ENCODE measurements at places on chromosomes 2 and 18.

- DNase-seq: peak; percentile 57
- H3K4me1 ChIP-seq: no peaks in the 10 kb centered on the region
- peak within 1 kb of the TSS; percentile 51 for H3K4me3 ChIP-seq
- H3K27ac ChIP-seq: no peak within 1 kb of the TSS
- 0 out of 2 replicates have a peak, but pooled peaks cover 2% of the 10 kb centered on the region for H3K27me3 ChIP-seq
- no peaks in the 10 kb centered on the region for H3K36me3 ChIP-seq
These were observed at the start of gene GALNT13 for GRCh38 chr2:153871231-153872221. GALNT13 (plus strand) TSS chr2:153871922.

DNA sequence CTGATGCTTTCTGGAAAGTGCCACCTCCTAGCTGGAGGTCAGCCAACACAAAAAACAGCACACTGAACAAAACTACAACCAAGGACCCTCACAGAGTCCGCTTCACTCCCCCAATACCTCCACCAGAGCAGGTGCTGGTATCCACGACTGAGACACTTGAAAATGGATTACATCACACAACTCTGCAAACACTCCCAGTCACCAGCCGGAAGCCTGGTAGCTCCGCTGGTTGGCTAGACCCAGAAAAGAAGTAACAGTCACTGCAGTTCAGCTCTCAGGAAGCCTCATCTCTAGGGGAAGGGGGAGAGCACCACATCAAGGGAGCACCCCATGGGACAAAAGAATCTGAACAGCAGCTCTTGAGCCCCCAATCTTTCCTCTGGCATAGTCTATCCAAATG, 175.4 kb downstream of the LCLAT1 start:
- no peak overlapping the region for H3K27ac ChIP-seq
- no peak overlapping the region for H3K4me3 ChIP-seq
- no peak for DNase-seq

GRCh38 chr18:28287146-28287545, 110.2 kb upstream of the CDH2 start:
- no peak overlapping the region for H3K27ac ChIP-seq
- no peaks in the 10 kb centered on the region for H3K36me3 ChIP-seq
- no peaks in the 10 kb centered on the region for H3K4me1 ChIP-seq
- no peaks in the 10 kb centered on the region for H3K27me3 ChIP-seq

GRCh38 chr2:116329280-116329679, 1485.2 kb upstream of the DDX18 start:
- no peak overlapping the region for H3K4me3 ChIP-seq
- DNase-seq: no peak
- H3K27me3 ChIP-seq: no peaks in the 10 kb centered on the region
- no peaks in the 10 kb centered on the region for H3K36me3 ChIP-seq

DNA sequence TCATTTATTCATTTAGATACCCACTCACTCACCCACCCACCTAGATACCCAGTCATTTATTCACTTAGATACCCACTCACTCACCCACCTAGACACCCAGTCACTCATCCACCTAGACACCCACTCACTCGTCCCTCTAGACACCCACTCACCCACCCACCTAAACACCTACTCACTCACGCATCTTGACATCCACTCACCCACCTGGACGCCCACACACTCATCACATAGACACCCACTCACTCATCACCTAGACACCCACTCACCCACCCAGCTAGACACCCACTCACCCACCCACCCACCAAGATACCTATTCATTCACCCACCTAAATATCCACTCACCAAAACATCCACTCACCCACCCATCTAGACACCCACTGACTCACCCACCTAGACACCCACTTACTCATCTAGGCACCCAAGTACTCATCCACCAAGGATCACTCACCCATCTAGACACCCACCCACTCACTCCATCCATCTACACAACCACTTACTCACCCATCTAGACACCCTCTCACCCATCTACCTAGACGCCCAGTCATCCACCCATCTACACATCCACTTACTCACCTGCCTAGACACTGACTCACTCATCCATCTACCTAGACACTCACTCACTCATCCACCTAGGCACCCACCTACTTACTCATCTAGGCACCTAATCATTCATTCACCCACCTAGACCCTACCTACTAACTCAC, 723.7 kb upstream of the RAB6C start:
- H3K36me3 ChIP-seq: no peaks in the 10 kb centered on the region
- H3K4me1 ChIP-seq: no peaks in the 10 kb centered on the region
- H3K27me3 ChIP-seq: no peaks in the 10 kb centered on the region
- DNase-seq: no peak

- no peaks in the 10 kb centered on the region for H3K4me1 ChIP-seq
- no peak for DNase-seq
- H3K4me3 ChIP-seq: no peak overlapping the region
- H3K27ac ChIP-seq: no peak overlapping the region
- no peaks in the 10 kb centered on the region for H3K36me3 ChIP-seq
- no peaks in the 10 kb centered on the region for H3K27me3 ChIP-seq
These were observed 334.8 kb downstream of the CELF4 start for GRCh38 chr18:37230768-37231167.

DNA sequence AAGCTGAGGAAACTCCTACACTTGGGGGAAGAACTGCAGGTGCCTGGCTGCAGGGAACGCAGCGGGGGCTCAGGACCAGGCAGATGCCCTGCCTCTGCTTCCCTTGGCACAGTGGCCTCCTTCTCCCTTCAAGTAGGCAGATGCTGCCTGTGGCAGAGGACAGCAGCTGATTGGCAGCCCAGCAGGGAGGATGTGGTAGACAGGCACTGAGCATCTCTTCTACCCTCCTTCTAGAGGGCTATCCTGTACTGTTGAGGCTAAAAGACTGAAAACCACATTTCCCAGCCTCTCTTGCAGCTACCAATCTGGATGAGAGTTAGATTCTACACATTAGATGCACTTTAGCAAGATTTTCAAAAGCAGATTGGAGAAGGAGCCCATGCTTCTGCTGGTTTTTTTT, 105.7 kb downstream of the MSH2 start:
- no peak overlapping the region for H3K27ac ChIP-seq
- H3K4me3 ChIP-seq: no peak overlapping the region
- no peaks in the 10 kb centered on the region for H3K4me1 ChIP-seq
- DNase-seq: no peak

DNA sequence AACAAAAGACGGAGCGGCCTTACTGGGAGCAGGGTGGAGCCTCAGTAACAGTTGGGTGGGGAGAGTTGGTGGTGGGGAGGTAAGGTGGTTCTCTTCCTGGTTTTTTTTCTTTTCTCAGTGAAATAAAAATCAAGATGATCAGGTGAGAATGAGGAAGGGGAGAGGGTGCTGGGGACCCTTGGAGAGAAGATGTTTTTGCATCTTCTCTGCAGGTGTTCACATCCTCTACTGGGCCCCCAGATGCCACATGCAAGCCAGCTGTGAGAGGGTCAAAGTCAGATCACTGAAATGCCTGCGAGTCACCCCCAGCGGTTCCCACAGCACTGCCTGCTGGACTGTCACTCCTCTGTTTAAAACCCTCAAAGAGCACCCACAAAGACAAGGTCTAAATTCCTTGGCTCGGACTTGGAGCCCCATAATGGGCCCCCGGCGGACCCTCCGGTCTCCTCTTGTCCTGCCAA, 69.8 kb upstream of the FHL2 start:
- DNase-seq: no peak
- no peak overlapping the region for H3K4me3 ChIP-seq
- H3K4me1 ChIP-seq: no peaks in the 10 kb centered on the region
- H3K36me3 ChIP-seq: no peaks in the 10 kb centered on the region
- peaks cover 32% of the 10 kb centered on the region for H3K27me3 ChIP-seq

GRCh38 chr2:177689623-177690022, 297.1 kb downstream of the AGPS start:
- no peaks in the 10 kb centered on the region for H3K36me3 ChIP-seq
- H3K27me3 ChIP-seq: no peaks in the 10 kb centered on the region
- no peak for DNase-seq
- peaks cover 37% of the 10 kb centered on the region for H3K4me1 ChIP-seq

DNA sequence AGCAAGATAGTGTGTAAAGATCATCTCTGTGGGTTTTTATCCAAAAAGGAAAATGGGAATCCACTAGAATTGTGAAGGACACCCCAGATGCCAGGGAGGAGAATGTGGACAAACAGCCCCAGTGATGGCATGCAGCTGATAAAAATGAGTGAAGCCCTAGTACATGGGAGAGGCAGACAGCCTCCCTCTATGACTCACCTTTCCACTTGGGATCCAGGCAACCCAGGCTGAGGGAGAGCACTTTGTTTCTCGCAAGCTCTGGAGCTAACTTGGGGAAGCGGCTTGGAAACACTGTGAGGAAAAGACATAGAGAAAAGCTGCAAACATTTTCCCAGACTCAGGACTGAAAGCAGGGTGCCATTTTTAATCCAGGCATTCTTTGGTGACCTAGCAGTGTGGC, 5.3 kb upstream of the FLACC1 start:
- H3K4me3 ChIP-seq: no peak overlapping the region
- no peaks in the 10 kb centered on the region for H3K27me3 ChIP-seq
- peaks cover 2% of the 10 kb centered on the region for H3K4me1 ChIP-seq
- no peaks in the 10 kb centered on the region for H3K36me3 ChIP-seq
- no peak for DNase-seq

- DNase-seq: no peak
- H3K27ac ChIP-seq: no peak overlapping the region
- H3K4me3 ChIP-seq: no peak overlapping the region
- H3K36me3 ChIP-seq: no peaks in the 10 kb centered on the region
- peaks cover 8% of the 10 kb centered on the region for H3K4me1 ChIP-seq
These were observed 91.4 kb downstream of the ARL4C start for GRCh38 chr2:234405462-234405861.

DNA sequence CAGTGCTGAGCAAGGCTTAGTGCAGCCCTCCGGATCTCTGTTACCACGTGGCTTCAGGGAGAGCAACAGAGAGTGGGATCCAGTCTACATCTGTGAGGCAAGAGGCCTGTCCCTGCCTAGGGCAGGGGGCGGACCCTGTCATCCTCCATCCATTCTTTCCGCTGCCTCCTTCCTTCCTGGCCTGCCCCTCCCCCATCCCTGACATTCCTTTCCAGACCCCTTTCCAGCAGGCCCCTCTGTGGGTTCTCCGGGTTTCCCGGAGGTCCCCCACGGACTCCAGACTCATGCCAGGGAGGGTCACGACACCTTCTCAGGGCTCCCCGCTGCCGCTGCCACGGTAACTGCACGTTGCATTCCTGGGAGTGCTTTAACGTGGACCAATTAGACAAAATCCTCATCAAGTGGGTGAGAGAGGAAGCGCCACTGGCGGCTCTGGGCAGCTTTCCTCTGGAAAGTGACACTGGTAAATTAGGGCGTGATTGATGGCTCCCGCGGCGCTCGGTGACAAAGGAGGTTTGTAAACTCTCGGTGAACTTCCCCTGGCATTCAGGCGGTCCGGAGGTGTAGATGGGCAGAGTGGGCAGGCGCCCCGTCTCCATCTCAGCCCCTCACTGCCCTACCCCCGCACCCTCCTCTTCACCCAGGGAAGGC, 11.4 kb downstream of the ATOH8 start:
- H3K27ac ChIP-seq: no peak overlapping the region
- DNase-seq: no peak
- H3K36me3 ChIP-seq: no peaks in the 10 kb centered on the region
- H3K27me3 ChIP-seq: no peaks in the 10 kb centered on the region

- H3K4me3 ChIP-seq: no peak overlapping the region
- peaks cover 58% of the 10 kb centered on the region for H3K4me1 ChIP-seq
- no peaks in the 10 kb centered on the region for H3K27me3 ChIP-seq
- H3K27ac ChIP-seq: no peak overlapping the region
These were observed 14.6 kb upstream of the KLHL23 start for GRCh38 chr2:169718930-169719504.

Data from HepG2 (cell line).